ENCODE measurements at places on chromosomes 5 and 9. TPM values are rescaled to one million over a fixed set of nuclear protein-coding genes. Genes with fewer than 3 reads are reported as not detected.

NR4A3 gene
- 0.85 TPM for total RNA-seq

GRCh38 chr9:120890320-120891244 lies 13.6 kb upstream of the PHF19 start:
- H3K4me1 ChIP-seq = peaks cover 42% of the 10 kb centered on the region
- no peaks in the 10 kb centered on the region for H3K36me3 ChIP-seq
- H3K27ac ChIP-seq = no peak overlapping the region
- H3K4me3 ChIP-seq = no peak overlapping the region

- no peaks in the 10 kb centered on the region for H3K27me3 ChIP-seq
- H3K4me1 ChIP-seq = peaks cover 18% of the 10 kb centered on the region
- H3K36me3 ChIP-seq = peaks cover 6% of the 10 kb centered on the region
- DNase-seq = no peak
- H3K27ac ChIP-seq = no peak overlapping the region
These were observed 12.5 kb upstream of the NOTCH1 start for GRCh38 chr9:136558373-136558772.

- H3K27ac ChIP-seq = no peak within 1 kb of the TSS
- peaks cover 3% of the 10 kb centered on the region for H3K27me3 ChIP-seq
- no peaks in the 10 kb centered on the region for H3K4me1 ChIP-seq
- H3K4me3 ChIP-seq = peak within 1 kb of the TSS; percentile 75
- H3K36me3 ChIP-seq = no peaks in the 10 kb centered on the region
These were observed at the start of gene FGF10 for GRCh38 chr5:44389090-44389822. Gene FGF10, minus strand, starts transcription at chr5:44389420. Its CDS starts 738 bp downstream, at chr5:44388682.

DNA sequence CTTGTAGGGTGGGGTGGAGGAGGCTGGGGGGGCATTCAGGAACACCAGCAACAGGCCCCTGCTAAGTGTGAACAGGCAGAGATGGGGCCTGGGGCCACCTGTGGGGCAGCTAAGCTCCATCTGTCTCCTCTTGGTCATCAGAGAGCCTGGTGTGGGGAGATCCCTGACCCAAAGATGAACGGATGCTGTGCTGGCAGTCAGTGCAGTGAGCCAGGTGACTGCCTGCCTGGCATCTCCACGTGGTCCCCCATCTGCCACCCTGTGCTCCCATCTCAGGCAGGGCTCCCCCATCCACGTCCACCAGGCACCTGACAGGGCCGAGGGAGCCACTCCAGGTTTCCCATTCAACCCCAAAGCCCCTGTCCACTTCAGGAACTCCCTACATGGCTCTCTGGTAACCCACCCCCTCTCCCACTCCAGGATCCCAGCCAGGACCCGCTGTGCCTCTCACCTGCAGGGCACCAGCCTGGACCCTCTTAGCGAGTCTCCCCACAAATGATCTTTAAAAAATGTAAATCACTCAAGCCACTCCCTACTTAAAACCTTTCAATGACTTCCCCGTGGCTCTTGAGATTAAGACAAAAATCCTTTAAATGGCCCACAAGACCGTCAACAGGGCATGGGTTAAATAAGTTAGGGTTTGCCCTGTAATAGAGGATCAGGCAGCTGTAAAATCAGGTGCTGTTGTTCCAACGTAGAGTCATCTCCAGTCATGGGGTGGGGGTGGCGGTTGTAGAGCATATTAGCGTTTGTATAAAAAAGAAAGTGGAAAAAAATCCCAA lies 60.8 kb downstream of the LMX1B start:
- no peak overlapping the region for H3K27ac ChIP-seq
- DNase-seq = no peak
- H3K4me3 ChIP-seq = no peak overlapping the region
- no peaks in the 10 kb centered on the region for H3K4me1 ChIP-seq

PCDHB4 gene
- total RNA-seq = 0.33 TPM

- H3K27ac ChIP-seq = no peak overlapping the region
- H3K27me3 ChIP-seq = peaks cover 13% of the 10 kb centered on the region
- H3K36me3 ChIP-seq = no peaks in the 10 kb centered on the region
- no peaks in the 10 kb centered on the region for H3K4me1 ChIP-seq
- no peak for DNase-seq
- no peak overlapping the region for H3K4me3 ChIP-seq
These were observed 171.1 kb downstream of the FSTL4 start for GRCh38 chr5:133441166-133441815.

- DNase-seq = no peak
- H3K36me3 ChIP-seq = no peaks in the 10 kb centered on the region
- no peak overlapping the region for H3K27ac ChIP-seq
- H3K4me3 ChIP-seq = no peak overlapping the region
These were observed 50.1 kb downstream of the DRD1 start for GRCh38 chr5:175393897-175394296.
